Cortex of kidney (tissue), 1 donor: ENCODE measurements at places on chromosomes 5 and 9.

DNA sequence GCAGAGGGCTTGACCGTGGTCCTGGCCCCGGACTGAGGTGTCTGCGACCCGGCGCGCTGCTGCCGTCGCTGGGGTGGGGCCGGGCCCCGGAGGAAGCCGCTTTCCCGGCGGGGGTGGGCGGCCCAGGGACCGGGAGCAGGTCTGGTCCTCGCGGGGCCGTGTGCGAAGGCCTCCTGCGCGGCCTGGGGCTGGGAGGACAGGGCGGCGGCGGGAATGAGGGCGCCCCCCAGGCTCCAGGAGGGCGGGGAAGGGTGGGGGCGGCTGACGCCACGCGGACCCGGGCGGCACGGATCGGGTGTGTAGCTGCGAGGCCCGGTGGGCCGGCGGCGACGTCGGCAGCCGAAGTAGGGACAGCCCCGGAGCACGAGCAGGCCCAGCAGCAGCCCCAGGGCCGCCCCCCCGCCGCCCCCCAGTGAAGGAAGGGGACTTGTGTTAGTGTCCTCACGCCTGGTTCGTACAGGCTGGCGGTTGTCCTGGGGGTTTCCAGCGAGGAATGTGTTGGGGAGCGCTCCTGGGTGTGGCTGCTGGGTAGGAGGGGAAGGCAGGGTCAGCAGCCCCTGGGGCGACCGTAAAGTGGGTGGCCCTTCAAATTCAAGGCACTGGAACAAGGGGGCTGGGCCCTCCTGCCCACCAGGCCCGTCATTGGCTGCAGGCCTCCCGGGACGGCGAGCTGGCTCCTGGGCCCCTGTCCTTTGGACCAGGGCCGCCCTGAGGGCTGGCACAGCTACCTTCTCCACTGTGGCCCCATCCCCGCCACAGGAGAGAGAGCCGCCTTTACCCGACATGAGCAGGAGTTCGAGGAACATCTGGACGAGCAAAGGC, 597 bp upstream of the TMEM250 start:
- no peak for DNase-seq

DNA sequence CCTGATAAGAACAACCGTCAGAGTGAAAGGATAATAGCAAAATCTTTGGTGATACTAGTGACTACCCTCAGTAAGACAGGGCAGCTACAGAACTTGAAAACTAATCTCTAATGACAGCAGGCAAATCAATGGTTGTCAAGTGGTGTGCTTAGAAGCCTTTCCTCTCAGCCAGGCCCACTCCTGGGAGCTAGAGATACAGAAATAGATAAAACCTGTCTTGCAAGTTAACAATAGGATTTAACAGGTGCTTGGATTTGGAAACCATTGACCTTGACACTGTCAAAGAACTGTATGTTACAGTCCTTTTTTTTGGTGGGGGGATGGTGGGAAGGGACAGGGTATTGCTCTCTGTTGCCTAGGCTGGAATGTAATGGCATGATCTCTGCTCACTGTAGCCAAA, 118.6 kb downstream of the BASP1 start:
- no peak for DNase-seq

DNA sequence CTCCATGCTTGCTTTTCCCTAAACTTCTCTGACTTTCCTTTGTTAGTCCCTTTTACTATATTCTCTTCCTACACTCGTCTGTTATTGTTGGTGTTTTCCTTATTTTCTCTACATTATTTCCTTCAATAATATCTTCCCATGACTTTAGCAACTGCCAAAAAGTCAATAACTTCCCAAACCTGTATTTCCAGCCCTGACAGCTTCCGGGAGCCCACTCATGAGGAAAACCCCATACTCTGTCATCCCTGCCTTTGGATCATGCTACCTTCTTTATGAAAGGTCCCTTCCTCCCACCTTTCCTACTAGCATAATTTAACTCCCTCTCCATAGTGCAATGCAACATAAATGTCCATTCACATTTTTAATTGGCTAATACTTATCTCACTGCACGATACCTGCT, 144.0 kb upstream of the CDH6 start:
- no peak for DNase-seq

DNA sequence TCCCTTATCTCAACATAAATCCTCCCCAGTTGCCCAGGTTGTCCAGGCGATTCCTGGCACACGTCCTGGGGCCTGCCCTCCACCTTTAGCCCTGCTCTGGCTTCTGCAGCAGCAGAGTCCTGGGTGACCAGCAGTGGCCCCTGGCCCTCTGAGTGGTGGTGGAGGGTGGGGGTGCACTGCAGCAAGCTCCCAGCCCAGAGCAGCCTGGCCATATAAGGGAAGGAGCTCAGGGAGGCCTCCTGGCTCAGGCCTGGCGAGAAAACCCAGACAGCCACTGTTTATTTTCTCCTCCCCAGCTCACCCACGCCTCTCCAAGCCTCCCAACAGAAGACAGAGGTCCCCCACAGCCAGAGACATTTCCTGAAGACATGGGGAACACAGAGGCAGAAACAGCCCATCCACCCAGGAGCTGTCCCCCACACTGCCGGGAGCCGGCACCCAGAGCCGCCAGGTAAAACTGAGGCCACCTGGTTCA, 44.7 kb upstream of the IL17B start:
- no peak for DNase-seq

GRCh38 chr5:110376281-110376951, 350.1 kb downstream of the TMEM232 start:
- no peak for DNase-seq

- no peak for DNase-seq
These were observed 409.6 kb downstream of the GADD45G start for GRCh38 chr9:90014421-90014820.

GRCh38 chr5:81005708-81006107, 45.5 kb downstream of the RASGRF2 start:
- DNase-seq = no peak

DNA sequence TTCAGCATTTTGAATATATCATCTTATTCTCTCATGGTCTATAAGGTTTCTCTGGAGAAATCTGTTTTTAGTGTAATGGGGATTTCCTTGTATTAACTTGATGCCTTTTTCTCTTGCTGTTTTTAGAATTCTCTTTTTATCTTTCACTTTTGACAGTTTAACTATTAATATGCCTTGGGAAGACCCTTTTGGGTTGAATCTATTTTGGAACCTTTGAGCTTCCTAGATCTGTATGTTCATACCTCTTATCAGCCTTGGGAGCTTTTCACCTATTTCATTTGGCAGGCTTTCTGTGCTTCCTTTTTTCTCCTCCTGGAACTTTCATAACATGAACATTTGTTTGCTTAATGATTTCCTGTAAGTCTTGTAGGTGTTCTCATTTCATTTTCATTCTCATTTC, 22.2 kb downstream of the RCL1 start:
- DNase-seq = no peak

GRCh38 chr5:31743678-31744077, 104.7 kb downstream of the PDZD2 start:
- DNase-seq = no peak

- no peak for DNase-seq
These were observed 3.8 kb downstream of the RFX3 start for GRCh38 chr9:3521966-3522365.

GRCh38 chr9:123062351-123063176, 29.1 kb downstream of the GPR21 start:
- no peak for DNase-seq

GRCh38 chr9:35798658-35799374, 7.4 kb downstream of the NPR2 start:
- DNase-seq = no peak

DNA sequence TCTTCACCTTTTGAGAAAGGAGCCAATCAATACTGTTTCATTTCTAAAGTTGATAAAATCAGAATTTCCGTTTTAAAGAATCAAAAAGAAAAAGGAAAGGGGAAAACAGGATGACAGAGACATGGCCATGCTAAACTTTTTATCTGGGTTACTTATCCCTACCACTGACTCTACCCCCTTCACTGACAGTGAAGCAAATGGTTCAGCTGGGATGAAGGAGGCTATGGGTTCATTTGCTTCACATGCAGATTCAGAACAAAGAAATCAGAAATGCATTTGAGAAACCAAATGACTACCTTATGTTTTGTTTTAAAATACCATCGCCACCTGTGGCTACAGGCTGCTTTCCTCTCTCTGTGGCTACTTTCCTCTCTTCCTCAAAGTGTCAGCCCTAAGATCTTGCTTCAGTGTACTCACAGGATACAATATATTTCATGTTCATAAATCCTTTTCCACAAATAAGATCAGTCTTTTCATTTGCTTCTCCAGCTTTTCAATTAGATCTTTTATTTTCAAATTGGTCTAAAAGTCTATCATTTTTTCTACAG, 53.3 kb downstream of the LPAR1 start:
- DNase-seq = no peak

GRCh38 chr9:73219985-73220626, 68.4 kb downstream of the ANXA1 start:
- DNase-seq = no peak

DNA sequence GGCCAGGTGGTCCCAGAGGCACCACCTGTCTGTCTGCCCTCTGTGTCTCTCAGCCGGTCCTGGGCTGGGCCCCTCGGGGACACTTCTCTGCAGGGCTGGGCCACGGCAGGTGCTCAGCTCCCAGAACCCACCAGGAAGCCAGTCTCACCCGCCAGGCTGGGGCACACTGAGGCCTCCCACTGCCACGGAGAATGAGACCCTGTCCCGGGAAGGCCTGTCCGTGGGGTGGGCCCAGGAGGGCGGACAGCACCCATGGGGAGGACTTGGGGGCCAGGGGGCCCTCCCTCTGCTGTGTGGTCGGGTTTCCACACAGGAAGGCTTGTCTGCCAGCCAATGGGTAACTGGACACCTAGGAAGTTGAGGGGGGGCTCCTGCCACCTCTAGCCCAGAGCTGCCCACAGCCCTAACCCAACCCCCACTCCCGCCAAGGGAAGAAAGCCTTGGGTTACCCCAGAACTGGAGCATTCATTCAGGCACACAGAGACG, 4.1 kb upstream of the TUBB4B start:
- no peak for DNase-seq

GRCh38 chr5:2295476-2295875, 412.8 kb upstream of the IRX4 start:
- no peak for DNase-seq

- no peak for DNase-seq
These were observed 35.5 kb downstream of the KCTD16 start for GRCh38 chr5:144206141-144206540.

DNA sequence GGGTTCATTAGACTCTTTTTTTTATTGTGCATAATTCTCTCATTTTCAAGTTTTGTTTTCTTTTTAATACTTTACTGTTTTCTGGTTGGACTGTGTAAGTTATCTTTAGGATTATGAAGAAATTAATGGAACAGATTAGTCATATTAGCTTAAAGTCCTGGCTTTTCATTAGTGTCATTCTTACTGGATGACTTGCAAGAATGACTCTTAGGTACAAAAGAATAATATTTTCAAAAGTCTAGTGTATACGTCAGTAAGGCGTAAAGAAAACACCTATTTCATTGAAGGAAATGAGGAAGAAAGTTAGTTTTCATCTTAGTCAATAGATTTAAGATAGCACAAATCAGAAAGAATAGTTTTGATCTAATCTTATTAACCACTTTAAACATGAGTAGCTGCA, 20.4 kb downstream of the UHRF2 start:
- no peak for DNase-seq

GRCh38 chr9:38437193-38437823, 13.1 kb upstream of the IGFBPL1 start:
- no peak for DNase-seq

GRCh38 chr5:98519571-98519970, 253.9 kb upstream of the RGMB start:
- no peak for DNase-seq

- no peak for DNase-seq
These were observed 60.8 kb upstream of the KLF9 start for GRCh38 chr9:70475211-70475610.

DNA sequence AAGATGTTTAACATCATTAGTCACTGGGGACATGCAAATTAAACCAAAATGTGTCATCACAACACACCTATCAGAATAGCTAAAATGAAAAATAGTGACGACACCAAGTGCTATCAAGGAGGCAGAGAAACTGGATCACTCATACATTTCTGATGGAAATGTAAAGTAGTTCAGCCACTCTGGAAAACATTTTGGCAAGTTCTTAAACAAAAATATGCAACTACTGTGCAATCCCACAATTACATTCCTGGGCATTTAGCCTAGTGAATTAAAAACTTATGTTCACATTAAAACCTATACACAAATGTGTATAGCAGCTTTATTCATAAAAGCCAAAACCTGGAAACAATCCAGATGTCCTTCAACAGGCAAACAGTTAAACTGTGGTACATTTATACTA, 53.1 kb downstream of the SVEP1 start:
- DNase-seq = no peak

DNA sequence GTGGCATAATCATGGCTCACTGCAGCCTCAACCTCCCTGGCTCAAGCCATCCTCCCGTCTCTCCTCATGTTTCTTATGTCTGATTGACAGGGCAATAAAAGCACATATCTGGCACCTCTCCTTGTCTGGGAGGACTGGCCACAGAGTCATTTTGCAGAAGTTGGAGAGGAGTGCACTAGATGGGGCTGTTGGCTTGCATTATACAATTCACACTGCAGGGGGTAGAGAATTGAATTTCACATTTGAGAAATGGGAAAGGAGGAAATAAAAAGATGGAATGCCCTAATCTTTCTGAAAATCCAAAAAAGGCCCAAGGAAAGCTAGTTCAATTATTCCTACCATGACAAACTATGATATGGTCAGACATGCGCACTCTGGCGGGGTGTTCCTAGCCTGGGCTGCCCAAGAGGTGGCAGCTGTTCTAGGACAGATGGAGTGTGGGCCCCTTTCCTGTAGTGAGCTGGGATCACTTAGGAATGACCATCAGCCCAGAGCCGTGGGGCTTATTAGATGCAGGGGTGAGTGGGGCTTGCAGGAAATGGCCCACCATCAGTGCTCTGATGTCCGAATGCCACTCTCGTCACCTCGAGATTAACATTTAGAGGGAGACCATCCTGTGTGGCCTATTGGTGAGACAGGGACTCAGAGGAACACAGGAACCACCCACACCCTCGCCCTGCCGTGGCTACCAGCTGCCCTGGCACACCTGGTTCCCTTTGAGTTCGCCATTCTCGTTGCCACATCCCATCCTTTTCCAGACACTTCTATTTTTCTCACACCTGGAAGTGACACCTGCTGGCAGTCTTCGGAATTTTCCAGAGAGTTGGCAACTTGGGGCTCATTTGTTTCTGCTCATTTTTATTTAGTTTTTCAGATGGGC, 21.8 kb upstream of the ANKRD18A start:
- no peak for DNase-seq

GRCh38 chr5:109256486-109256885, 153.3 kb downstream of the PJA2 start:
- no peak for DNase-seq

- no peak for DNase-seq
These were observed 174.9 kb upstream of the HMHB1 start for GRCh38 chr5:143636931-143637528.

DNA sequence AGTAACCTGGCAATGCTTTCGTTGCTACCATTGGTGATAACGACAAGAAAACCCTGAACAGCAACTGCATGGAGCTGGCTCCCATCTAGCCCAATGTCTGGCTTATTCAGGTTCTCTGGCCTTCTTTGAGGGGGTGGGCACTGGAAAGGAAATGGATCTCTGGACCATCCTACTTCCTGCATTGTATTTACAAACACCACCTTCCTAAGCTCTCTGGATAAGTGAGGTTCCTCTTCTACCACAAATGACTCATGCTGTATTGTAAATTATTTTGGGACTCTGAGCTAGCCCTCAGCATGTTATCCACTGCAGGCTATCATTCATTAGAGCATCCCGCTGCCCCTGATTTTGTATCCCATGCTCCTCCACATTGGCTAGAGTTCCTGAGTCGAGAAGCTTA, 136.9 kb upstream of the KLF9 start:
- DNase-seq = no peak
